Skeletal muscle tissue (tissue), 5 donors: ENCODE measurements at places on chromosomes 3 and 15. TPM values are rescaled to one million over a fixed set of nuclear protein-coding genes. Genes with fewer than 3 reads are reported as not detected.

Gene POLQ
- total RNA-seq: 5.7 TPM

Gene CCR8
- not detected for total RNA-seq

Gene SCAMP2
- total RNA-seq: 15.7 TPM

Gene PRSS50
- total RNA-seq: not detected

Gene HDGFL3
- total RNA-seq: 11.5 TPM
